Inflammatory macrophage treated with lipopolysaccharide for 4 hours (primary cell): ENCODE measurements at places on chromosomes 13 and 19.

- no peak for DNase-seq
Measured at GRCh38 chr19:10788146-10788545, 47.9 kb downstream of the TMED1 start.

GRCh38 chr19:21134934-21135366 lies 6.9 kb upstream of the ZNF431 start:
- DNase-seq: no peak

DNA sequence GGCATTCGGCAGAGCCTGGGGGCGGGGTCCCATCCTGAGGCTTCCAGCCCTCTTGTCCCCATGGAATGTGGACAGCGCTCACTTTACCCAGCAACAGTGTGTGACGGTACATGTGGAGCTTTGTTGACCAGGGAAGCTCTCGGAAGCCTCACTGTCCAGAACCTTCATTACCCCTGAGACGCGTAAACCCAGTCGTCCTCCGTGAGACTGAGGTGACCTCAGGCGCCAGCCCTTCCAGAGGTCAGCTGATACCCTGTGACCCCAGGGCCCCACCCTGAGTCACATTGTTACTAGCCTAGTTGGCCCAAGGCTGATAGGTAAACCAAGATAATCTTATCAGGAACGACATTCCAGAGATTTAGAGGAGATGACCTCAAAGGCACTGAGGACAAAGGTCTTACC lies 10.2 kb upstream of the TMEM160 start:
- DNase-seq: no peak

DNA sequence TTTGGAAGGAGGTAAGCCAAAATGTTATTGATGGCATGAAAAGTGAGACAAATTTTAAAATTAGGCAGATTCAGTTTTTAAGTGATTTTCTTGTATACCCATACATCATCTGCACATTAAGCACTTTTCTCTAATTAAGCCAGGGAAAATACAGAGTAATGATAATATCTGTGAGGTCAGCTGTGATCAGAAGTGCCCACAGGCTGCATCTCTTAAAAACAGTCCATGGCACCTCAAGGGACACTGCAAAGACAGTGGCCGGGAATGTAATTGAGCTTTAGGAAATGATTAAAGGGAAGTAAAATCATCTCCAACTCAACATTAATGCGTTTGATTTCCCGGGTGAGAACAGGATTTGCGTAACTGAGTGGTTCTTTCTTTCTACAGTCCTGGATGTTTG lies 2.0 kb downstream of the COL4A1 start:
- DNase-seq: no peak
